Activated CD8-positive, alpha-beta T cell treated with anti-CD3 and anti-CD28 coated beads for 36 hours (primary cell): ENCODE measurements at places on chromosomes 3 and 15. TPM values are rescaled to one million over a fixed set of nuclear protein-coding genes. Genes with fewer than 3 reads are reported as not detected.
A peak's percentile ranks its signal among the peaks of the same experiment; 100 is the strongest.

Gene OXTR
- total RNA-seq: 1.1 TPM

Gene RTP1
- not detected for total RNA-seq

Gene FOXL2
- not detected for total RNA-seq

Gene DOCK3
- 3.6 TPM for total RNA-seq

Gene DUOXA2
- total RNA-seq: not detected

Gene SCAMP5
- 0.65 TPM for total RNA-seq

Gene NR1I2
- 1.0 TPM for total RNA-seq

Gene MYLK
- total RNA-seq: 0.34 TPM

Gene EPB42
- total RNA-seq: not detected

Gene FBLN2
- total RNA-seq: 13.7 TPM

Gene A4GNT
- not detected for total RNA-seq

DNA sequence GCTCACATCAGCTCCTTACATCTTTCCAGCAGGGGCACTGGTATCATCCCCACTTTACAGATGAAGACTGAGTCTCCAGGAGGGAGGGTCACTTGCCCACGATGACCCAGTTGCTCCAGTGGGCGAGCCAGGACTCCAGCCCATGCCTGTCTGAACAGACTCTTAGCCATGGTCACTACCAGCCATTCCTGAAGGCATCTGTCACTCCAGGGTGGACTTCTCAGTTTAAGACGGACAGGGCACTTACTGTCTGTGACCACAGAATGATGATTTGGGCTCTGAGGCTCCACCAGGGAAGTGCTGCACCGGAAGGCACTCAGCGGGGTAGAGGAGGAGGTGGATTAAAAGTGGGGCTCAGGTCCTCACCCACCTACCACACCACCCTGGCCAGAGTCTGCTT is 104.0 kb upstream of the SLC6A6 start:
- H3K27me3 ChIP-seq: peaks cover 2% of the 10 kb centered on the region
- DNase-seq: no peak
- H3K27ac ChIP-seq: no peak overlapping the region
- H3K36me3 ChIP-seq: no peaks in the 10 kb centered on the region

DNA sequence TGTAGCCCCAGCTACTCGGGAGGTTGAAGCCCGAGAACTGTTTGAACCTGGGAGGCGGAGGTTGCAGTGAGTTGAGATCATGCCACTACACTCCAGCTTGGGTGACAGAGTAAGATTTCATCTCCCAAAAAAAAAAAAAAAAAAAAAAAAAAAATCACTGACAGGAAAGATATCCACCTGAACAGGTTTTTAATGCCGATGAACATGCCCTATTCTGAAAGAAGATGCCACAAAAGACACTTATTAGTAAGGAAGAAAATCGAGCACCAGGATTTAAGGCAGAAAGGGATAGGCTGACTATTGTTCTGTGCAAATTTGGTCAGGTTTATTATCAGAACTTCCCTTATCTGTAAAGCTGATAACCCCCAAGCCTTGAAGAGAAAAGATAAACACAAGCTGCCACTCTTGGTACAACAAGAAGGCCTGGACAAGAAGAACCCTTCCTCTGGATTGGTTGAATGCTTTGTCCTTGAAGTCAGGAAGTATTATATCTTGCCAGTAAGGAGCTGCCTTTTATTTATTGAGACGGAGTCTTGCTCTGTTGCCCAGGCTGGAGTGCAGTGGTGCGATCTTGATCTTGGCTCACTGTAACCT is 2.7 kb upstream of the PARP16 start:
- H3K36me3 ChIP-seq: no peaks in the 10 kb centered on the region
- no peak overlapping the region for H3K4me3 ChIP-seq
- no peaks in the 10 kb centered on the region for H3K27me3 ChIP-seq
- no peak overlapping the region for H3K27ac ChIP-seq

- no peaks in the 10 kb centered on the region for H3K27me3 ChIP-seq
- H3K4me1 ChIP-seq: peaks cover 53% of the 10 kb centered on the region
- DNase-seq: no peak
- no peak overlapping the region for H3K4me3 ChIP-seq
- peaks cover 16% of the 10 kb centered on the region for H3K36me3 ChIP-seq
Observed at GRCh38 chr3:196771067-196771466, 31.4 kb downstream of the PAK2 start.

DNA sequence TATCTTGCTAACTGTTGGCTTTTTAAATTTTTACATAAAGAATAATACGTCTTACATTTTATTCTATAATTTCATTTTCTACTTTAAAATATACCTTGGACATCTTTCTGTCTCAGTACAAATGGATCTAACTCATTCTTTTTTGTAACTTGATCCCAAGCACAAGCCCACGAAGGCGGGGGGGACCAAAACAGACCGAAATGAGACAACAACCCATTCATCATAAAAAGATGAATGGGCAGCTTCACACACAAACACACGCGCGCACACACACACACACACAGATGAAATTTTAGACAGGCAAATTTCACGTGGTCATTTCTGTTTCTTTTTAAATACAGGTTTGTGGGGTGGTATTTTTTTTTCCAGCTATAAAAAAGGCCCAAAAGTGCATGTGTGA is 271.3 kb upstream of the TOPAZ1 start:
- no peak overlapping the region for H3K27ac ChIP-seq
- H3K27me3 ChIP-seq: peaks cover 17% of the 10 kb centered on the region
- no peak overlapping the region for H3K4me3 ChIP-seq
- DNase-seq: no peak

- no peaks in the 10 kb centered on the region for H3K4me1 ChIP-seq
- no peak overlapping the region for H3K4me3 ChIP-seq
- no peaks in the 10 kb centered on the region for H3K36me3 ChIP-seq
- H3K27ac ChIP-seq: no peak overlapping the region
- H3K27me3 ChIP-seq: no peaks in the 10 kb centered on the region
Observed at GRCh38 chr3:78026318-78026828, 986.5 kb downstream of the ROBO2 start.

DNA sequence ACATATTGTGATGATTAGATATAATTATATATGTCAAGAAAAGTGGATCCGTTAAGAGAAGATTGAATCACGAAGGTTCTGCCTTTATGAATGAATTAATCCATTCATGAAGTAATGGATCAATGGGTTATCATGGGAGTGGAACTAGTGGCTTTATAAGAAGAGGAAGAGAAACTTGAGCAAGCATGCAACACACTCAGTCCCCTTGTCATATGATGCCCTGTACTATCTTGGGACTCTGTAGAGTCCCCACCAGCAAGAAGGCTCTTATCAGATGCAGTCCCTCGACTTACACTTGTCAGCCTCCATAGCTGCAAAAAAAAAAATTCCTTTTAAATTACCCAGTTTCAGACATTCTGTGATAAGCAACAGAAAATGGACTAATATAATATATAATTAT is 301.9 kb downstream of the RAP2B start:
- peaks cover 17% of the 10 kb centered on the region for H3K4me1 ChIP-seq
- no peaks in the 10 kb centered on the region for H3K27me3 ChIP-seq
- no peaks in the 10 kb centered on the region for H3K36me3 ChIP-seq
- H3K4me3 ChIP-seq: no peak overlapping the region
- DNase-seq: no peak

DNA sequence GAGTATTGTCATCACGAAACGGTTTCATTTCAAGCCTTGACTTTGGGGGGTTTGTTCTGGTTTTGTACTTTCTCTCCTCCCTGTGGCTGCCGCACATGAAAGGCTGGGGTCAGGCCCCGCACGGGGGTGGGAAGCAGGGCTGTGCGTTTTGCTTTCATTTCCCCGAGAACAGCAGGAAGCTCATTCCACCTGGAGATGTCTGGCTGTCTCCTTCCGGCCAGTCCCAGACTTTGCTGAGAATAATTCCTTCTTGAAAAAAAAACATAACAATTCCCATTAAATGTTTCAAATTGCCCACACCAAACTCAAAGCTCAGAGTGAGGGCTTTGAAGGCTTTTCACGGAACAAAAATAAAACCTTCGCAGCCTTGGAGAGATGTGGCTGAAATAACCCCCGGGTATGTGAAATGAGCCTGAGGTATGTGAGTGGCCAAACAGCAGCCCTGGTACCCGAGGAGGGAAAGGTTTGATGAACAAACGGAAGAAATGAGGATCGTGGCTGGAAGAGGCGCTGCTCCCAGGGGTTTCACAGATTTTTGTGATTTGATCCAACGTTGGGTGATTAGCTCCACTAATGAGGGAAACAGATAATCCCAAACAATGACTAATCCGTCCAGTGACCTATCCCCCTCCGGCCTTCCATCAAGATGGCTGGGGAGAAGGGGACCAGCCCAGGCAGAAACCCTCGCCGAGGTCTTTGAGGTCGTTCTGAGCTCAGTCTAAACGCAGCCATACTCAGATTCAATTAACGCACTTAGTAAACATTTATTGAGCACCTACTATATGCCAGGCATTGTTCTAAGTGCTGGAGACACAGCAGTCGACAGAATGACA is 126.9 kb upstream of the MEF2A start:
- H3K4me3 ChIP-seq: no peak overlapping the region
- DNase-seq: peak; percentile 52
- H3K4me1 ChIP-seq: peaks cover 65% of the 10 kb centered on the region
- no peaks in the 10 kb centered on the region for H3K36me3 ChIP-seq
- peak overlapping the region; percentile 26 for H3K27ac ChIP-seq

DNA sequence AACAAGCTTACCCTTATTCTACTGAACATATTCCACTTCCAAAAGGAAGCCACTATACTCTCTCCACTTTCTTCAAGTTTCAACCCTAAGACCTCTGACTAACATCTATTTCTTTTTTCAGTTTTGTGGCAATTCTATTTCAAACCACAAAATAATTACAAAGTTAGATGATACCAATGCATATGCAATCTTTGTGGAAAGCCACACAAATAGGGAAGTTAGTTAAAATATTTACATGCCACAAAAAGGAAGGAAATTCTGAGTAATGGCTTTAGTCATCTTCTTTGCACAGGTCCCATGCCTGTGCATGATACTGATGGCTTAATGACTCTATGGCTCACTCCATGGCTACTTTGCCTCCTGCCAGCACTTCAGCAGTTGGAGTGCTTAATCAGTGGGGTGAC is 57.0 kb upstream of the MCTP2 start:
- DNase-seq: peak; percentile 54
- H3K4me1 ChIP-seq: peaks cover 27% of the 10 kb centered on the region
- H3K36me3 ChIP-seq: no peaks in the 10 kb centered on the region
- no peak overlapping the region for H3K27ac ChIP-seq
- H3K27me3 ChIP-seq: peaks cover 2% of the 10 kb centered on the region

DNA sequence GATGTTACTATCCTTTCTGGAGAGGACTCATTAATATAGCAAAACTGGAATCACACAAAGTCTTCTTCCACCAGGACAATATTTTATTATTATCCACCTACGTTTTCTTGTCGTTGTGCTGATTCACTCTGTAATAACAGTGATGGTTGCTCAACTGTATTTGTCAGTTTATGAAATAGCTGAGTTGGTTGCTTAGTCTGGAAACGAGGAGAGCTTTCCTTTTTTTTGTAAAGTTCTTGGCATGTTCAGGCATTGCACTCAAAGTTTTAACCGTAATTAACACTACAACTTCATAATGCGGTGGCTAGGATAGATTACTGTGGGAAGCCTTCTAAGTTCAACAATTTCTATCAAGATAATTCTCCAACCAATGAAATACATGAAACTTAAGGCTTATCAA is 131.2 kb downstream of the RAP2B start:
- no peak overlapping the region for H3K27ac ChIP-seq
- H3K4me1 ChIP-seq: peaks cover 27% of the 10 kb centered on the region
- H3K4me3 ChIP-seq: no peak overlapping the region
- DNase-seq: no peak
- H3K36me3 ChIP-seq: no peaks in the 10 kb centered on the region

DNA sequence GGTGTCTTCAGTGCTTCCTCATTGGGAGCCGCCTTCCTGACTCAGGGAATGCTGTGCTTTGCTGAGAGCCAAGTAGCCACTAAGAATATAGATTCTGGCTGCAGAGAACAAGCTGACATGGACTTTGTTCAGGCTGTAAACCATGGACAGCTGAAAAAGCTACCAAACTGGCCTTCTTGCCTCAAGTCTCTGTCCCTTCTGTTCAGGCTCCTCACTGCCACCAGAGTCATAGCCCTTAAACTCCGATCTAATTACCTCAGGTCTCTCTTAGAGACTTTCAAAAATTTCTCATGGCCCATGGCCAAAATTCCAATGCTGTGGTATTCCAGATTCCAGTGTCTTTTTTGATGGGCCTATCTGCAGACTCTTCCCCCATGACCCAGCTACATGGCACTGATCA is 19.4 kb upstream of the PTX3 start:
- no peak for DNase-seq
- H3K27me3 ChIP-seq: no peaks in the 10 kb centered on the region
- no peak overlapping the region for H3K27ac ChIP-seq
- H3K4me3 ChIP-seq: no peak overlapping the region

GRCh38 chr3:160676547-160677303 is at the start of gene ARL14:
TSS of gene ARL14 (plus strand) at chr3:160677160. CDS start at chr3:160677347, 187 bp downstream.
- no peaks in the 10 kb centered on the region for H3K4me1 ChIP-seq
- no peak for DNase-seq
- H3K36me3 ChIP-seq: no peaks in the 10 kb centered on the region
